Left lung (tissue), 14 donors: ENCODE measurements at places on chromosomes 6 and 20. TPM values are rescaled to one million over a fixed set of nuclear protein-coding genes. Genes with fewer than 3 reads are reported as not detected.
A peak's percentile ranks its signal among the peaks of the same experiment; 100 is the strongest.

GRCh38 chr6:169555971-169556617, 145.7 kb downstream of the WDR27 start:
- peaks cover 6% of the 10 kb centered on the region for H3K36me3 ChIP-seq
- no peak for DNase-seq
- H3K4me3 ChIP-seq = no peak overlapping the region
- H3K4me1 ChIP-seq = peaks cover 2% of the 10 kb centered on the region
- no peak overlapping the region for H3K27ac ChIP-seq

DNA sequence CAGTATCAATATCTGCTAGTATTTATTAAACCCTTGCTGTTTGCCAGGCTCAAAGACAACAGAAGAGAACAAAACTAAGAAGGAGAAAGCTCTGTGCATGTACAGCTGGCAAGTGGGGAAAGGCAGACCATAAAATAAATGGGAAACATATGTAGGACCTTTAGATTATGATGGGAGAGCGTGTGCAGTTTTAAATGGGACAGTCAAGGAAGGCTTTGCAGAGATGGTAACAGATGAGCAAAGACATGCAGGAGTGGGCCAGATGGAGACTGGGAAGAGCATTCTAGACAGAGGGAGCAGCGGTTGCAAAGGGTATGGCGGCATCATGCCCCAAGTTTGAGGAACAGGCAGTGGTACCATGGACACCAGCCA, 260.0 kb downstream of the NRN1 start:
- no peaks in the 10 kb centered on the region for H3K4me1 ChIP-seq
- no peak overlapping the region for H3K4me3 ChIP-seq
- H3K36me3 ChIP-seq = no peaks in the 10 kb centered on the region
- H3K27me3 ChIP-seq = no peaks in the 10 kb centered on the region

- H3K27me3 ChIP-seq = no peaks in the 10 kb centered on the region
- no peak overlapping the region for H3K4me3 ChIP-seq
- DNase-seq = peak; percentile 44
- no peaks in the 10 kb centered on the region for H3K36me3 ChIP-seq
Measured at GRCh38 chr6:34745277-34746103, 11.8 kb upstream of the SNRPC start.

DNA sequence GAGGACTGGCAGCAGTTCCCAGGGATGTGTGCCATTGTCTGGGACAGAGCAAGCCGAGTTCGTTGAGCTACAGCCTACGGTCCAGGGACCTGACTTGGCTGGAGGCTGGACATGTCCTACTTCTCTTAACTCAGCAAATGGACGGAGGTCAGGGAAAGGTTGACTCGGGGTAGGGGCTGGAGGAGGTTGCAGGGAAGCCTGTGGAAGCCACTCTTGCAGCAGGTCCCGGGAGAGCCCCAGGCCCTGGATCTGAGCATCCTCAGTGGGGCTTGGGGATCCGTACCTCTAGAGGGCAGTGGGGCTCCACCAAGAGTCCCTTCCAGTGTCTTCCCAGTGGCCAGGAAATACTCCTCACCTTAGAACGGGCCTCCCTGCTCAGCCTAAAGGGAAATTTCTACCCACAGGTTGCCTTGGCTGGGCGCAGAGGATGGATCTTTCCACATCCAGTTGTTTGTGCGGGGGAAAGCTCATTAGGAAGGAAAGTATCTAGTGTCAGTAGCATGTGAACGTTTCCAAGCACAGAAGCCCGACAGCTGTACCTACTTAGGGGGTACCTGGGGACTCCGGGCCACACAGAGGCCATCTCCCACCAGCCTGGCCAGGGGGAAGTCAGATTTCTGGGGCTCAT, 170.2 kb downstream of the NFATC2 start:
- peak; percentile 59 for DNase-seq
- no peaks in the 10 kb centered on the region for H3K36me3 ChIP-seq
- H3K4me1 ChIP-seq = no peaks in the 10 kb centered on the region
- no peak overlapping the region for H3K4me3 ChIP-seq
- no peak overlapping the region for H3K27ac ChIP-seq
- no peaks in the 10 kb centered on the region for H3K27me3 ChIP-seq

DNA sequence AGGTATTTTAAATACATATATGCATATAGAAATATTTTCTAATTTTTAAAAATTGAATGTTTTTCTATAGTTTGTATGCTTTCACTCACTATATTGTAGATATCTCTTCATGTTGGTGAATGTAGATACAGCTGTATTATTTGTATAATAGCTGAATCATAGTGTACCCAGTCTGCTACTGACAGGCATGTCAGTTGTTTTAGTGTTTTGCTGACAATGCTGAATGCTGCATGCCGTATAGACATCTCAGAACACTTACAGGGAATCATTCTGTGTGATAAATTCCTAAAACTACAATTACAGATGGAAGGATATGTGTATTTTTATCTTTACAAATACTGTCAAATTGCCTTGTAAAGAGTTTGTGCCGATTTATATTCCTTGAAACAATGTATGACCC, 175.4 kb downstream of the SIM1 start:
- no peak overlapping the region for H3K4me3 ChIP-seq
- H3K36me3 ChIP-seq = no peaks in the 10 kb centered on the region
- DNase-seq = no peak
- H3K4me1 ChIP-seq = no peaks in the 10 kb centered on the region
- no peak overlapping the region for H3K27ac ChIP-seq

DNA sequence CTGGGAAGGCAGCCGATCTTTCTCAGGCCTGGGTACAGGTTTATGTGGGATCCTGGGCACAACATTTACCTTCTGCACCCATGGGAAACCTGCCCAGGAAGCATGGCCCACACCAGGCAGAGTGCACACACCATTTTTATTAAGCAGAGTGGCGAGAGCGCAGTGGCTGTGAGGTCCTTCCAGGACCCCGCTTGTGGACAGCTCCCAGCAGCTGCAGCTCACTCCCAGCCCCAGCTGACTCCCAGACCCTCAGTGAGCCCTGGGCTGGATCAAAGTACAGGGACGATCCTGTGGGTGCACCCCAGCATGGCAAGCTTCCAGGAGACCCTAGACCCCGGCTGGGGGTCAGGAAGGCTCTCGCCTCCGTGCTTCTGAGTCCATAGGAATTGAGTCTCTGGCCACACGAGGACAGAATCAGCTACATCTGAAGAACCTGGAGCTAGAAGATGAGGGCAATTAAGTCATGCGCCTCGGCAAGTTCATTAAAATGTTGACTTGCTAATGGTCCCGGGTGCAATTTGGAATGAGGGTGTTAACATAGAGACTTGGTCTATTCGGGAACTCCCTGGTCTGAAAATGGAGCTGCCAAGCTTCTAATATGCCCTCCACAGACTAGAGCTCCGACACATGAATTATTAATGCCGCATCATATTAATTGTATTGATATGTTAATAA, 65.4 kb upstream of the SLCO4A1 start:
- H3K27ac ChIP-seq = no peak overlapping the region
- peaks cover 31% of the 10 kb centered on the region for H3K27me3 ChIP-seq
- H3K4me1 ChIP-seq = no peaks in the 10 kb centered on the region
- DNase-seq = no peak

- DNase-seq = no peak
- peaks cover 12% of the 10 kb centered on the region for H3K27me3 ChIP-seq
- H3K4me3 ChIP-seq = no peak overlapping the region
- no peaks in the 10 kb centered on the region for H3K4me1 ChIP-seq
Measured at GRCh38 chr20:63381781-63382431, 20.8 kb upstream of the CHRNA4 start.

GRCh38 chr6:144849920-144850319, 564.8 kb downstream of the UTRN start:
- H3K4me1 ChIP-seq = no peaks in the 10 kb centered on the region
- H3K27me3 ChIP-seq = no peaks in the 10 kb centered on the region
- DNase-seq = no peak
- H3K4me3 ChIP-seq = no peak overlapping the region
- H3K36me3 ChIP-seq = peaks cover 48% of the 10 kb centered on the region

DNA sequence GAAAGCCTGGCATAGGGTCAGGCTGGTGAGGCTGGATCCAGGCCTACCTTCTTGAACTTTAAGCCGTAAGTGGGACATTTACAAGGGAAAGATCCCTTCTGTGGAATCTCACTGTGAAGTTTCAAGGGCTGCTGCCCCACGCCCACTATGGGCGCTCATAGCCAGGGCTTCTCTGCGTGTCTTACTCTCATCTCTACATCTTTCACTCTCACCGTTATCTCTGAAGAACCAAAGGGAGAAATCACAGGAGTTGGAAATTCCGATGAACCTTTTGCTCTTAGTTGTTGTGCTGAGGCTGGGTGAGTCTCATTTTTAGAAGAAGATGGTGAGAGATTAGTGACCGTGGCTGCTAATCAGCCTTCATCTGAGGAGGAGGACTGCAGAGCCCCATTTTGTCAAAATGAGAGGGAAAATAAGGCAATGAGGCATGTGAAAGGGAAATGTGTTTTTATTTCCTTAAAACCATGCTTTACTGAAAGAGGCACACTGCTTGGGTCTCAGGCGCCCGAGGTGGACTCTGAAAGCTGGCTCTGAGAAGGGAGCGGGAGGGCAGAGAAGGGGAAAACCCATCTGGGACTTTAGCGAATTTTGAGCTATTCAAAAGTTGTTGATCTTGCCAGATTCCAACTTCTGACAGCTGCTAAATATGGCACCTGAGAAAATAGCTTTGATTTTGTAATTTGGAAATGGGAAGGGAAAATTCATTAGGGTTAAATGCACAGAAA, 301.5 kb downstream of the CLIC5 start:
- H3K36me3 ChIP-seq = no peaks in the 10 kb centered on the region
- no peaks in the 10 kb centered on the region for H3K27me3 ChIP-seq
- DNase-seq = no peak
- peaks cover 4% of the 10 kb centered on the region for H3K4me1 ChIP-seq

- H3K27me3 ChIP-seq = no peaks in the 10 kb centered on the region
- no peaks in the 10 kb centered on the region for H3K36me3 ChIP-seq
Measured at GRCh38 chr6:112936079-112936472, 588.9 kb downstream of the RFPL4B start.

DNA sequence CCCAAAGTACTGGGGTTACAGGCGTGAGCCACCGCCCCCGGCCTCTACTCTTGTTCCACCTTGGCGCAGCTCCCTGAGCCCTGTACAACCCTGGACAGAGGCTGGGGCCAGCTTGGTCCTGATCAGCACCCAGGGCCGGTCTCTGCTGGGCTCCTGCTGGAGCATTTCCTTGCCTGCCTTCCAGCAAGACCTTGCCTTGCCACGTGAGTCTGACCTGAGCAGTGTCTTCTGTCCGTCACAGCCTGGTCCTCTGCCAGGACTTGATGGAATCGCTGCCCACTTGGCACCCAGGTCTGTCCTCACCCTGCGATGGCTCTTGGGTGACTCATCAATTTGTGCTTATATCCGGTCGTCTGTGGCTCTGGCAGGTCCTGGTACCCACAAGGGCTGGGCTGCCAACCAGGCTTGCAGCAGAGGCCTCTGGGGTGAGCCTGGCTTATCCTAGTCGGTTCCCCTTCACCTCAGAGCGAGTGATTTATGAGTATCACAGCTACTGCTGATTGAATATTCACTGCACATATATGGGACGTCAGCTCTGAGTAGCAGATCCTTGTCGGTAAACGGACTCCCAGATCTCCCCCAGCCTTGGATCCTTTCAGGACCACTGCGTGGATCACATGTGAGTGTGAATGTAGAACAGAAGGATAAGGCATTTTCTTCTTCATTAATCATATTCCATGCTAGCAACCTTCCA, 10.1 kb upstream of the SULF2 start:
- no peaks in the 10 kb centered on the region for H3K36me3 ChIP-seq
- no peak overlapping the region for H3K4me3 ChIP-seq
- H3K27ac ChIP-seq = no peak overlapping the region
- no peaks in the 10 kb centered on the region for H3K4me1 ChIP-seq
- DNase-seq = no peak
- H3K27me3 ChIP-seq = no peaks in the 10 kb centered on the region

GRCh38 chr20:64039293-64040160, 3.5 kb downstream of the C20orf204 start:
- H3K4me3 ChIP-seq = peak overlapping the region; percentile 53
- H3K4me1 ChIP-seq = peaks cover 21% of the 10 kb centered on the region
- DNase-seq = no peak

The ANGPT4 gene
- polyA plus RNA-seq = 0.11 TPM

The B4GALT5 gene
- polyA plus RNA-seq = 40.4 TPM

The PRRT1 gene
- polyA plus RNA-seq = 1.2 TPM
